ENCODE measurements at places on chromosomes 4 and X.

DNA sequence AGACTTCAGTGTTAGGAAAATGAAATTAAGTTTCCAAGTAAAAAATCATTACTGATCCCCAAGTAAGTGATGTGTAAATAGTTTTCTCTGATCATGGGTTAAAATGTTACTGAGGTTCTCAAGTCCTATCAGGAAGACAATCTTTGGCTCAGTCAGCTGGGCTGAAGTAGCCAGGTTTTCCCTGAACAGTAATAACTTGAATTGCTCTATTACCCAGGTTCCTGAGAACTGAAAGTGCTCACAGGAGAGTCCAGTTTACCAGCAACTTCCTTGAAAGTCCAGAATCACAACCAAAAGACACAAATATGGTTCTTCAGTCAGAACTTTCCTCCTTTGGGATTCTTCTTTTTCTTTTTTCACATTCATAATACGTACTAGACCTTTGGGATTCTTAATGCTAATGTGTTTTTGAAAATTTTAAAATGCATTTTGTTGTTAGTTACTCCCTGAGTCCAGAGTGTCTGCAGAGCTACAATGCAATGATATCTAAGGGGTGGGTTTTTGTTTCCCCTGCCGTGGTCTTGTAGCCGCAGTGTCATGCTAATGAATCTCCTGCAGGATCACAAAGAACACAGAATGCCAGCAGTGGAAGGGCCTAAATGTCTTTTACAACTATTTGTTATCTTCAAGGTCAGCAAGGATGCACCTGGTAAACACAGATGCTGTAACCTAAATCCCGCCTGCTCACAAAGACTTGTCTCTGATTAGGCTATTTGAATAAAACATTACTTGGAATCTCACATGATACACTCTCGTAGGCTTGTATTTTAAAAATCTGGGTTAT, 439.8 kb upstream of the NR3C2 start:
- DNase-seq, result no peak

DNA sequence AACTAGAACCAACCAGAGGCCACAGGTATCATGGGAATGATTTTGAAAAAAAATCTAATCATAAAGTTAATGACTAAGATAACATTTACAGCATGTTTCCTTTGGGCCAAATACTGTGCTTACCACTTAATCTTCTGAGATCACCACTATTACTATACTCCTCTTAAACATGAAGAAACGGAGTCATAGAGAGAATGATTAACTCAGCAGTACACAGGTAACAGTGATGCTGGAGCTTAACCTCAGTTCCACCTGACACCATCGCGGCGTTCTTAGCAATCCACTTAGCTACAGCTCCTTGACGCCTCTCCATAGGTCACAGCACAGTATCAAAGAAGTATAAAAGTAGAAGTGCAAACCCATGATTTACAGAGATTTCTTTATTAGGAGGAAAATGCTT, 592.6 kb upstream of the SLIT2 start:
- DNase-seq, result no peak

GRCh38 chrX:54049801-54050200, 5.5 kb upstream of the PHF8 start:
- DNase-seq, result no peak

DNA sequence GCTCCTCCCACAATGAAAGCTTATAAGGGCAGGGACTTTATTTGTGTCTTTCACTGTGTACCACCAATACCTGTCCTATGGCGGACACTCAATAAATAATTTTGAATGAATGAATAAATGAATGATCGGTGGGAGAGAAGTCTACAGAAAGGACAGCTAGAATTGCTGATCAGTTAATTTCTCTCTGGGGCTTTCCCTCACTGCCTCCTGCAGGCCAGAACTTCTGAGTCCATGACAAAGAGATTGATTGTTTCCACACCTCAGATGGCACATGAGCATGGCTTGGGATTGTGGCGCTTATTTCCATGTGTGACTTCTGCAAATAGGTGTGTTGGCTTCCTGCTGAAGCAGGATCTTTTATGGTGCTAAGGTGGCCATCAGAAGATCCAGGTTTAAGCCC, 6.3 kb downstream of the FAM47E start:
- DNase-seq, result no peak

GRCh38 chrX:118990512-118991227, 16.3 kb downstream of the LONRF3 start:
- DNase-seq, result no peak

DNA sequence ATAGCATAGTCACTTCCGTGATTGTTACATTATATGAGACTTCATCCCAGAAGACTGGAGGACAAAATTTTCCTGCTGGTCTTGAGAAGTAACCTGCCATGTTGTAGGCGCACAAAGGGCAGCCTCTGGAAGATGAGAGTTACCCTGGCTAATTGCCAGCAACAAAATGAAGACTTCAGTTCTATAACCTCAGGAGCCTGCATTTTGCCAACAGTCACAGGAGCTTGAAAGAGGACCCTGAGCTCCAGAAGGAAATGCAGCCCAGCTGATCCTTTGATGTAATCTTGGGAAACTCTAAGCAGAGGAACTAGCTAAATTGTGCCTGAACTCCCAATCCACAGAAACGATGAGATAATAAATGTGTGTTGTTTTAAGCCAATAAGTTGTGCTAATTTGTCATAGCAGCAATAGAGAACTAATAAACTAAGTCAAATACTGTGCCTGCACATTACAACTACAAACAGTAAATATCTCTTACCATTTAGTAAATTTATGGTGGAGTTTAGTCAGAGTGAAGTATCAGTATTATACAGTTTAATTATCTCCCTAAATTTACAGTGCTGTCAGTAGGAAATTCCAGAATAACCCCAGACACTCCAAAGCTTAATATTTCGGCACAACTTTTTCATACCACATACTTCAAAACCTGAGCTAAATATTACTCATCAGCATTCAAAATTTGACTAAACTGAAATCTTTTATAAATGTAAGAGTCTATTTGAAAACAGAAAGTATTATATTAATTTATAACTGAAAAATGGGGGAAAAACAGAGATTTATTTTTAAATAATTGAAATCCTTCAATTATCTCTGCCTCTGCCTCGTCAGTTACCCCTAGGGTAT, 90.1 kb upstream of the MAPK10 start:
- no peak for DNase-seq

- no peak for DNase-seq
Measured at GRCh38 chrX:134013524-134013923, 28.1 kb upstream of the GPC3 start.

- DNase-seq, result no peak
Measured at GRCh38 chr4:33427676-33428075, 2707.5 kb downstream of the PCDH7 start.

- no peak for DNase-seq
Measured at GRCh38 chr4:135718019-135718418, 1516.4 kb upstream of the PABPC4L start.

GRCh38 chr4:80271801-80272200, 5.3 kb downstream of the FGF5 start:
- DNase-seq, result no peak

GRCh38 chrX:46678232-46678631, 80.7 kb downstream of the SLC9A7 start:
- no peak for DNase-seq

- DNase-seq, result no peak
Measured at GRCh38 chr4:12446256-12446655, 1017.6 kb upstream of the HS3ST1 start.

- no peak for DNase-seq
Measured at GRCh38 chr4:3819210-3819919, 53.2 kb downstream of the ADRA2C start.

- DNase-seq, result peak; percentile 64
Measured at GRCh38 chr4:77104791-77105540, 29.2 kb upstream of the CCNI start.

- DNase-seq, result no peak
Measured at GRCh38 chr4:185323606-185324005, 72.1 kb downstream of the LRP2BP start.

- no peak for DNase-seq
Measured at GRCh38 chr4:38182334-38182998, 222.3 kb downstream of the PTTG2 start.

GRCh38 chr4:18735740-18736268, 714.2 kb upstream of the LCORL start:
- no peak for DNase-seq

- DNase-seq, result no peak
Measured at GRCh38 chr4:161132715-161133425, 1030.9 kb downstream of the FSTL5 start.

DNA sequence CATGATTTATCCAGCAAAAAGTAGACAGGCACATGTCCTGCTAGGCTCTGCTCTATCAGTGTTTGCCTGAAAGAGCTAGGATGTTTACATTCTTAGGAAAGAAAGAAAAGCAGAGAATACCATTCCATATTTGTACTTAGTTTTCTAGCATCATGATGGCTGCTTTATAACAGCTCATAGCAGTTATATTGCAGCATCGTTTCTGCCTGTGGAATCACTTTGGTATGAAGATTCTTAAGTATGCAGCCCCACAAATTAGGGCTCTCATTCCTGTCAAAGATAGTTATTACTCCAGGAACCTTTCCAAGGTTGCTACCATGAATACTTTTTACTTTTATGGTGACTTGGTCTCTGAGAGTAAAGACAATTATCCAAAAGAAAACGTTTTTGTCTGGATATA, 119.0 kb upstream of the MYOZ2 start:
- no peak for DNase-seq

Measured in left ventricle myocardium inferior (tissue), 1 donor.